ENCODE measurements at places on chromosomes 13 and 19.

DNA sequence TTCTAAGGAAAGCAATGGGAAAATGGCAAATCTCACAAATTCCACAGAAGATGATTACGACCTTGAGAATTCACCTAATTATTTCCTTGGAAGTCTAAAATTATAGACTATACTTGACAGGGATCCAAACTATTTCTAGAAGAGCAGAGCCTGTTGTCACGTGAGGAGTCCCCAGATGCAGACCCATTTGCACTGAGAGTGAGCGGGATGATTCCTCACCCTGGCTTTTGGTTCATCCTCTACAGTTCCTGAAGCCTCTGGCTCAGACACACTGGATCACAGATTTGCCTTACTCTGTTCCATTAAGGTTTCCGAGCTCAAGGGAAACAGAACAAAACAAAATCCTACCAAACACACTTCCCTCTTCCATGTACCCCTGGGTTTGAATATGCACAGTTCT, 23.0 kb upstream of the CYSLTR2 start:
- no peak for DNase-seq

DNA sequence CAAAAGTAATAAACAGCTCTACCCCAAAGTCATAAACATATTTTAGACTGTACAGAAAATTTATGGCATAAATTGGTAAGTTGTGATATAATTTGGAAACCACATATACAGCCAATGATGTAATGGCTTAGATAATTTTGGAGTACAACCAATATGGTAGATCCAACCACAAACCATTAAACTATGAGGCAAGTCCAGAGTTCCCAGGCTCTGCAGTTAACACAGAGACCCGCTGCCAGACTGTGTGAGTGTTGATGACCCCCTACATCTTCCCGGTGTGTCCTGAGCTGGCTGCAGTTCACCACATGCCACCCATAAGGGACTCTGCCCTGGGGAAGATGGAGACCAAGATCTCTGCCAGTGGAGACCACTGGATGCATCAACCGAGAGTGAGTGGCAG, 9.9 kb upstream of the SERPINE3 start:
- DNase-seq, result no peak

DNA sequence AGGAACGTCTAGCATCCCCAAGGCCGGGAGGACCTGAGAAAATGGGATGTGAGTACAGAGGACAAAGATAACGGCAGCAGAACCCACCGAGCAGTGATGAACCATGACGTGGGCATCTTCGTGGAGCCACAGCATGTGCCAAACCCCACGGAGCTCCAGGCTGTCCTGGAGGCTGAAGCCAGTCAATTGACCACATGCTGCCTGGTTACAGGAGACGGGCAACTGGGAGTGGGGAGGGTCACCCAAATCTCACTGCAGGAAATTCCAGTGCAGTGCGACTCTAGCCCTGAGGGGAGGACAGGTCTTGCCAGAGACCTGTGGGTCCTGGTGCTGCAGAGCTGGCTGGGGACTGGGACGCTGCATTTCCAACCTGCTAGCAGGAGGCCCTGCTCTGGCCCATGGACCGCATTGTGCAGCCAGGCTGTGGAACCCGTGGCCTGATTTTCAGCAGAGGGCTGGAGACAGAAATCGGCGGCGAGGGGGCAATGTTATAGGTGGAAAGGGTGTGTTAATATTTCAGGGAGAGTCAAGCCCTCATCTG, 3.2 kb upstream of the GRTP1 start:
- DNase-seq, result no peak

GRCh38 chr13:98318263-98318878, 141.3 kb upstream of the RNF113B start:
- DNase-seq, result no peak

DNA sequence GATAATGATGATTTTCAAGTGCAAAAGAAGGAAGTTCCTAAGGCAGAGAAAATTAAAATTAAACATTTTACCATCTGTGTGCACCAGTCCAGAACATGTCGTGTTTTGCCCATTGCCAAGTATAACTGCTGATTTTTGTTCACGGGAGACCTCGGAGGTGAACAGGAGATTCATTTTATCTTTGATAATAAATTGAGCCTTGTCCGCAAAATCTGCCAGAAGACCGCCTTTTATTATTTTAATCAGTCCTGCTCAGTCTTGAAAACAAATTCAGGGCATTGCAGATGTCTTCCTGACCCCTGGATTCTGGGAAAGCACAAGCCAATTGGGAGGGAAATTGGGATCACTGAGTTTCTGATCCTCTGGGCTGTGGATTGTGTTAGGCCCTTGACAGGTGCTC, 165.9 kb downstream of the STK24 start:
- DNase-seq, result no peak

- DNase-seq, result no peak
These were observed 676 bp downstream of the CD320 start for GRCh38 chr19:8307400-8307964.

- no peak for DNase-seq
These were observed 11.9 kb downstream of the CC2D1A start for GRCh38 chr19:13917888-13918406.

All from HT-29 (cell line).